ENCODE measurements at places on chromosomes 3 and 15.
A peak's percentile ranks its signal among the peaks of the same experiment; 100 is the strongest.

DNA sequence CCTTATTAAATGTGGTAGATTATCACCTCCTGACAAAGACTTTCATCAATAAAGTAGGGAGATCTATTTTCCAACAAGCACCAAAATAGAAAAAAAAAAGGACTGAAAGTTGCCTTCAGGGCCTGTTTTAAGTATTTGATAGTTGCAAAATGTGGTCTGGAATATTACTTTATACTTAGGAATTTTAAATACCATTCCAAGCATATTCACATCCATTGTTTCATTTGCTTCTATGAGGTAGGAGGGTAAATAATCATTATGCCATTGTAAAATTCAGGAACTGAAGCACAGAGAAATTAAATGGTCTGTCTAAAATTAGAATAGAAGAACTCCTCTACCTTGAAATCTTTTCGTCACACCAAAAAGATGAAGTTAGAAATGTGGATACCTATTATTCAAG lies 110.0 kb downstream of the TMCC1 start:
- ATAC-seq = no peak

DNA sequence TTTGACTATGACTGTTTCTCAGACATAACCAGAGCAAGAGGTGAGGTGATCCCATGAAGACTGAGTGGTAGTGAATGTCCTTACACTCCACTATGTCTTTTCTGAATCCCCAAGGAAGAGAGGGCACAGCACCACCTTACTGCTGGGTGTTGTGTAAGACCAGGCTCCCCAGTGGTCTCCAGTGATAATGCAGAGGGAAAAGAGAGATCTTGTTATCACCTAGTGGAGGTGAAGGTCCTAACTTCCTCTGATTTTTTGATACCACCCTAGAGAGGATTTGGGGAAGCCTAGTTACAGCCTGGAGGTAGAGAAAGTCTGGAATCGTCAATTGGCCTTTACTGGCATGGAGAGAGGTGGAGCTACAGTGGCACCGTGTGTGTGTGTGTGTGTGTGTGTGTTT lies 288.0 kb upstream of the BCHE start:
- no peak for ATAC-seq

- ATAC-seq = no peak
Observed at GRCh38 chr15:39551476-39551875, 29.4 kb upstream of the THBS1 start.

GRCh38 chr15:66713843-66714508 lies 11.9 kb downstream of the SMAD6 start:
- ATAC-seq = no peak

DNA sequence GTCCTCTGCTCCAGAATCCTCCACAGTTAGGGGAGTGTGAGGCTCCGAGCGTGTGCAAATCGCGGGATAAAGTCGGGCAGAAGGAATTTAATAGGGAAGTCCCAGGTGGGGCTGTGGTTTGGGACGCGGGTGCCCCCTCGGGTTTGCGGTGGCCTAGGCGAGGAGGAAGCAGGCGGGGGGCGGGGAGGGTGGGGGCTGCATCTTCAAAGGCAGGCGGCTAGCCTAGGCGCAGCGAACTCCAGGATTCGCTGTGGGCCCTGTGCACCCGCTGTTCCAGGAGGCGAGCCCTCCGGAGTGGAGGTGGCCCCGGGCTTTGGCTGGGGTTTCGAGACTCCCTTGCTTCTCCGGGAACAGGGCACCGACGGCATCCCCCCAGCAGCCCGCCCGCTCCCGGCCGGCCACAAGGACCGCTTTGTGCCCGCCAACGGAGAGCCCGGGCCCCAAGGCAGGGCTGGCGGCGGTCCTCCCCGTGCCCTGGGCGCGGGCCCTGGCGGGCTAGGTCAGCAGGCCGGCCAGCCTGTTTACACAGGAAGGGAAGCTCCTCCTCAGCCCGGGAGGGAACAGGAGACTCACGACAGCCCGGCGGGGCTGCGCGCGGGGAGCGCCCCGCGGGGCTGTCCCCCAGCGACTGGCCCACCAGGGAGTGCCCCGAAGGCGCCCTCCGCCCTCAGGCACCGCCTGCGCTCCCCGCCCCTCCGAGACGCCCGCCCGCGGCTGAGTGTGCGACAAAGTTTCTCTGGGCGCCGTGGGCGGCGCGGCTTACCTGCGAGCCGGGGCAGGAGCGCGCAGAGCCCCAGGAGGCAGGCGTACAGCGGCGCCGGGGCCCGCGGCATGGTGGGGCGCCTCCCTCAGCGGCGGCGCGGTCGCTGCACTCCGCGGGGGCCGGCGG lies 753 bp downstream of the ITGB5 start:
- peak; percentile 44 for ATAC-seq

DNA sequence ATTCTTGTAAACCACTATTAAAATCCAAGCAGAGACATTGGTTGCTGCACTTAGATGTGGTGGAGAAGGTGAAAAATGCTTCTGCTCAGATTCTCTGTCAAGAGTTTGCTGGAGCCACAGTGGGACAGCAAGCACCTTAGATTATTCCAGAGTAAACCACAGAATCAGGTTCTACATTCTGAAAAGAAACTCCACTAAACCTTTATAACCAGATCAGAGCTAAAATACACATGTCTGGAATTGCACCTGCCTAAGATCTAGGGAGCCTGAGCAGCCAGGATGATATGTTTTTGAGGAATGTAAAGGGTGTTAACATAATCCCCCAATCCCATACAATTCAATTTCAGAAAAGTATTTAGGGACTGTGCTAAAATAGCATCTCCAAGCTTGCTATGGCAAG lies at the start of gene ZPLD1:
TSS of gene ZPLD1 (plus strand) at position 301 of the 400 bp plus-strand sequence. CDS start 3,473 bp downstream, outside the sequence.
- no peak for ATAC-seq

- ATAC-seq = no peak
Observed at GRCh38 chr3:12015627-12016026, 11.4 kb downstream of the SYN2 start.

GRCh38 chr15:70533931-70534742 lies 229.2 kb downstream of the UACA start:
- no peak for ATAC-seq

- no peak for ATAC-seq
Observed at GRCh38 chr3:160141485-160142185, 83.6 kb upstream of the C3orf80 start.

GRCh38 chr3:161336661-161337060 lies 34.7 kb downstream of the SPTSSB start:
- no peak for ATAC-seq

DNA sequence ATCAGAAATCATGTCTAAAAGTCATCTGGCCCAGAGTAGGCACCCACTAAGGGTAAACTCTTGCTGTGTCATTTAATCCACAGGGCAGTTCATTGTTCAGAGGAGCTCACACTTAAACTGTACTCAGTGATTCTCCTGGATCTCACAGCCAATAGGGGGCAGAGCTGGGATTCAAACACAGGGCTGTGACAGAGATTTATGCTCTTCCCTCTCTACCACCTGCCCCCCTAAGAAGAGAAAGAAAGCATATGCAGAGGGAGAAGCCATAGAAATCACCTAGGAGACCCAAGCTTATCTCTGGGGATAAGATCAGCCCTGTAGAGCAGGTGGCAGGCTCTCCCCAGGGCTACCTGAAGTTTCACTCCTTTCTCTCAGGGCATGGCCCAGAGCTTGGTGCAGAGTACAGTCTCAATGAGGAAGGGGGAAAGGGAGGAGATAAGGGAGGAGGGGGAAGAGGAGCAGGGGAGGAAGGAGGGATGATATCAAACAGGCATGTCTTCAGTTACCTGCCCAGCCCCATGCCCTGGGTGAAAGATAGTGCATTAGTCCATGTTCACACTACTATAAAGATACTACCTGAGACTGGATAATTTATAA lies 51.8 kb upstream of the ADPGK start:
- ATAC-seq = no peak

DNA sequence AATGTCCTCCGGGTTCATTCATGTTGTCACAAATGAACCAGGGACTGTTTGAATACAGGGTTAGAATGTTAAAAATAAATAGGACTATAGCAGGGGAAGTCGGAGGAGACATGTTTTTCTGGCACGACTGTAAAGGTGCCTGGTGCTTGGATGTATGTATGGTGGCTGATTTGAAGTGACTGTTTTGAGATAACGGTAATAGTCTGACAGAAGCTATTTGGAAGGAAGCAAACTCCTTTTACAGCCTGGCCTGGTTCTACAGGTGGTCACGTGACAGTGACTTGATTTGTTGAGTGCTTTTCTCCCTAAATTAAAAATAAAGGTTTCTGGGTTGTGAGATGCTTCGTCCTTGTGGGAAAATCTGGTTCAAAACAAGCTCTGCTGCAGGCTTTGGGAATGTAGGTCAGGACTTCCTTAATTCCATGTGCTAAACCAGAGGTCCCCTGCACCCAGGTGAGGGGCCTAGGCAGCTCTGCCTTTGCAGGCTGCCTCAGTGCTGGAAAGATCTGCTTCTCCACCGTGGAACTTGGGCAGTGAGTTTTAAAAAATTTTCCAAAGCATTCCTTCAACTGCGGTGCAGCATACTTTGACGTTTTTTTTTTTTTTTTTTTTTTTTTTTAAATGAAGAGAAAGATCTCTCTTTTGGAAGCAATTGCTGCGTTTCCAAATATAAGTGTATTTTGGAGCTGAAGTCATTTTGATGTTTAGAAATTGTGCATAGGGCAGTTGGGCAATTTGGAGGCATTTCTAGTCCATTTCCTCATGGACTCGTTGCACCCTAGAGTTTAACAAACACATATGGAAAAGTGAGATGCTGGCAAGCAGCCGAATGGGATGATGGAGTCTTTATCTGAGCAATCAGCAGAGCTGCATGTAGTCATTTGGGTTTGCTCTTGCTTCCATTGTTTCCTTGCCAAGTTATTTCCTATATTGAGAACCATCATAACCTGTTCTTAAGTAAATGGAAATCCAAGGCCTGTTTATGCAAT lies 30.9 kb downstream of the ITPR1 start:
- peak; percentile 43 for ATAC-seq

DNA sequence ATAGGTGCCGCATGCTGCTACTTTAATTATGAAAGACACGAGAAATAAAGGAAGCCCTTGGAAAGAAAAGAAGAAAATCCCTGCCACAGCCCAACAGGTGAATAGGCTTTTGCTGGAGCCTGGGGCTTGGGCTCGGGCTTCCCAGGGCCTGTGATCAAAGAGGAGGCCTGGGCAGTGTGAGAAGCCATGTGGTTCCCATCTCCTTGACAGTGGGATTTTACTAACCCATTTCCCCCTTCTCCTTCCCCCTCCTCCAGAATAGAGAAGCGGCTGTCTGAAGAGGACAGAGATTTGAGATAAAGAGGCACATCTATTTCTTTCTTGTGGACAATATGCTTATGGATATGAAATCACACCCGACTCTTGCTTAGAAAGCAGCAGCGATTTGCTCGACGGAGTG lies 369.1 kb downstream of the MCTP2 start:
- no peak for ATAC-seq
